ENCODE measurements at places on chromosomes 5 and 9.
A peak's percentile ranks its signal among the peaks of the same experiment; 100 is the strongest.

DNA sequence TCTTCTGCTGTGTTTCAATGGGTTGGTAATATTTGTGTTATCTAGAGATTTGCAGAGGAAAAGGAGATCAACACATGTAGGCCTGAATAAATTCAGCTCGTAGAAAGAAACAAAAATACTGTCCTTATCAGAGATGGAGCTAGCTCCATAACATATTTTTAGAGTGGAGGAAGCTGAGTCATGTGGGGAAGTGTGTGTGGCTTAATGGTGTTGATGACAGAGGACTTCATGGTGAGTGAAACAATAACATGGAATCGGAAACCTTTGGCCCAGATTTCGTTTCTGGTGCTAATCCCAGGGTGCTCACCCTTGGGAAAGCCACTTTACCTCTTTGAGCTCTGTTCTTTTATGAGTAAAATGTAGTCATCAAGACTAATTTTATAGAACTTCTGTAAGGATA lies 825.0 kb downstream of the TLR4 start:
- no peak for DNase-seq

DNA sequence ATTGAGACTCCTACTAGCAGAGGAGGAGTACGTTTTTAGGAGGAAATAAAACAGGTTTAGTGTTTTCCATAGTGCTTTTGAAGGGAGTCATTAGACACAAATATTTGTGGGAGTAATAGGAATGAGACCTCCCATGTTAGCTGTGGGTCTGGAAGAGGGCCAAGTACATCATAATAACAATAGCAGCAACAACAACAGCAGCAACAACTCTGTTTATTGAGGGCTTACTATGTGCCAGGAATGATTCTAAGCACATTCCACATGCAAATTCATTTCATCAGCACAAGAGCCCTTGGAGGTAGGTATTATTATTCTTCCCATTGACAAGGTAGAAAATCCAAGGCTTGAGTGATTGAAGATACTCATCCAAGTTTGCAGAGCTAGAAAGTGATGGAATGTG lies 384.2 kb upstream of the RPS23 start:
- no peak for DNase-seq

DNA sequence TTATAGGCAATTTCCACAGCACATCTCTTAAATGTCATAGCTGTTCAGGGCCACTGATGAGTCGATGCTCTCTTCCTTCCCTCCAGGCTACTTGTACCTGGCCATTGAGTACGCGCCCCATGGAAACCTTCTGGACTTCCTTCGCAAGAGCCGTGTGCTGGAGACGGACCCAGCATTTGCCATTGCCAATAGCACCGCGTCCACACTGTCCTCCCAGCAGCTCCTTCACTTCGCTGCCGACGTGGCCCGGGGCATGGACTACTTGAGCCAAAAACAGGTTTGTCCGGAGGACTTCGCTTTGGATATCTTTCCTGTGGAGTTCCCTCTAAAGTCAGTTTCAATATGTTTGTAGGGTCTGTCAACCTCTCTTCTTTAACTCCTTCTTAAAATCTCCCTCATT lies 84.3 kb downstream of the EQTN start:
- no peak for DNase-seq

- DNase-seq: no peak
Observed at GRCh38 chr9:131774636-131775035, 34.8 kb upstream of the RAPGEF1 start.

DNA sequence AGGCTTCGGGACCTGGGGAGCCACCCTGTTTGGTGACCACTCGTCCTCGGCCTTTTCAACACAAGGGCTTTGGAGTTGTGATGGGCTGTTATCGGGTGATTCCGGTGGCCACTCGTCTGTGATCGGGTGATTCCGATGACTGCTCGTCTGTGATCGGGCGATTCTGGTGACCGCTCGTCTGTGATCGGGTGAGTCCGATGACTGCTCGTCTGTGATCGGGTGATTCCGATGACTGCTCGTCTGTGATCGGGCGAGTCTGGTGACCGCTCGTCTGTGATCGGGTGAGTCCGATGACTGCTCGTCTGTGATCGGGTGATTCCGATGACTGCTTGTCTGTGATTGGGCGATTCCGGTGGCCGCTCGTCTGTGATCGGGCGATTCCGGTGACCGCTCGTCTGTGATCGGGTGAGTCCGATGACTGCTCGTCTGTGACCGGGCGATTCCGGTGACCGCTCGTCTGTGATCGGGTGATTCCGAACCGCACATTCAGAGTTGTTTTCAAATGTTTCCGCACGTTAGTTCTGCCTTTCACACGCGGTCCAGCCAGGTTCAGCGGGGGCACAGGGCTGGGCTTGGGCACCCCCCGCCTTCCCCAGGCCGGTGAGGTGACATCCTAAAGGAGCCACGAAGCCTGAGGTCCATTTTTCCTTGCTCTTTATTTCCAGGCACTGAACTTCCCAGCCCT lies 30.3 kb downstream of the TPPP start:
- no peak for DNase-seq

DNA sequence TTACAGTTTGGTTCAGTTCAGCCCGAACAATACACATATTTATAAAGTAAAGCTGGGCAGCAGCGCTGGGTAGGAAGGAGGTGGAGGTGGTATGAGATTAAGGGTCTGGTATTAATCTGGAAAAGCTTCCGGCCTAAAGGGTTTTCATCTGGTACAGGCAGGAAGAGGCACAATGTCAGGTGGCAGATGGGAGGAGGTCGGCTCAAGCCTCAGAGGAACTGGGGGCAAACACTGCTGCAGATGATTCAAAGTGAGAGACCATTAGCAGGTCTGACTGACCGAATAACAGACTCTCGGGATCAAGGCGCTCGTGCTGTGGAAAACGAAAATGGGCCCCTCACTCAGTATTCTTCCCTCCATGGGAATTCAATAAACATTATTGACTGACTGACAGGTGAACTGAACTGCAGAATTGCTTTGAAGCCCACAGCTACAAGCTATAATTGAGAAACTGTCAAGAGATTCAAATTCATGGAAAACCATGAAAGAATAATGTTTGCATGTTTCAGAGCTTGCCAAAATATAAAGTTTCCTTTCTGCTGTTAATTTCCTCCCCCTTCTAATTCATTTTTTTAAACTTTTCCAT lies 75.3 kb downstream of the TMEM167A start:
- no peak for DNase-seq

GRCh38 chr5:56525113-56525512 lies 290.2 kb upstream of the MAP3K1 start:
- no peak for DNase-seq

GRCh38 chr5:64330728-64331231 lies 165.1 kb downstream of the RNF180 start:
- DNase-seq: no peak

DNA sequence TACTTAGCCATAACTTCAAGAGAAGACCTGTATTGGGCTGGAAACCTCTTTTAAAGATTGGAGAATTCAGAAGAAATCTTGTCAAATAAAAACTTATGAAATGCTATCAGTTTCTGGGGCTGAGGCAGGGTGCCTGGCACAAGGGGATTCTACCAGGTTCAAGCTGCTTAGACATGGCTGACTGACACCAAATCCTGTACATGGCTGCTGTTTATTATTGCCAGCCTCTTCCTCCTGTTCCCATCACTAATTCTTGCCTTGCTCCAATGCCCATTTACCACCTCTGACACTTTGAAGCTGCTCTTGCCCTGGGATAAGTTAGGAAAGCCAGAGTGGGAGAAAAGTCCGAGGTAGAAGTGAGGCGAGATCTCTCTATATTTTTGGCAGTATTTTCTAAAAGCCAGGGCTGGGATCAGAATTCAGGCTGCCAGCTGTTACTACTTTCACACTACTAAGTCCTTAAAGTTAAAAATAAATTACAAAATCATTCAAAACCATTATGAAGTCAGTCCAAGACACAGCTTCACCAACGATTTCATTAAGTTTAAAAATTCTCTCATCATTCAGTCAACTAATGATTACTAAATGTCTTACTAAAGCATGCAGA lies 66.3 kb upstream of the TNFAIP8 start:
- no peak for DNase-seq

DNA sequence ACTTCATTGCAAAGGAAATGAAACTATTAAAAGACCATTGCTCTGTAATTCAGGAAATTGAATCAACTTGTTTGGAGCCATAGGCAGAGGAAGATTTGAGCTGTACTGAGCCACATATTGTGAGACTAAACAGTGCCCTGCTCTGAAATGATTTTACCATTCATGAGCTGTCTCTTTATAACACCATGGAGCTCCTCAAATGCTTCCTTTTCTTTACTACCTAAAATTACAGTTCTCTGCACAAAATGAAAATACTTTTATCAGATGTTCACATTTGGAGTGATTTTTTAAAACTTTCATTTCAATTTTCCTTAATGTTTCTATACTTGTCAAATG lies 97.9 kb downstream of the NLN start:
- no peak for DNase-seq

GRCh38 chr9:32455738-32456137 lies 70.3 kb downstream of the RIGI start:
- no peak for DNase-seq

DNA sequence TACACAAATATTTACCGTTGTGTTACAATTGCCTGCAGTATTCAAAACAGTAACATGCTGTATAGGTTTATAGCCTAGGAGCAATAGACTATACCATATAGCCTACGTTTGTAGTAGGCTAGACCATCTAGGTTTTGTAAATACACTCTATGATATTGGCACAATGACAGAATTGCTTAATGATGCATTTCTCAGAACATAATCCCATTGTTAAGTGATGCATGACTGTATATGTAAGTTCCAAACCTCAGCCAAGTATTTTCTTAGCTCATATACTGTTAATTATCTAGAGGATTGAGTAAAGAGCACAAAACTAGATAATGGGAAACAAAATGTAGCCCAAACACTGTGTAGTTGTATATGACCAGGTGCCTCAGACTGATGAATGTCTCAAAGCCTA lies 220.1 kb downstream of the ANXA1 start:
- no peak for DNase-seq

DNA sequence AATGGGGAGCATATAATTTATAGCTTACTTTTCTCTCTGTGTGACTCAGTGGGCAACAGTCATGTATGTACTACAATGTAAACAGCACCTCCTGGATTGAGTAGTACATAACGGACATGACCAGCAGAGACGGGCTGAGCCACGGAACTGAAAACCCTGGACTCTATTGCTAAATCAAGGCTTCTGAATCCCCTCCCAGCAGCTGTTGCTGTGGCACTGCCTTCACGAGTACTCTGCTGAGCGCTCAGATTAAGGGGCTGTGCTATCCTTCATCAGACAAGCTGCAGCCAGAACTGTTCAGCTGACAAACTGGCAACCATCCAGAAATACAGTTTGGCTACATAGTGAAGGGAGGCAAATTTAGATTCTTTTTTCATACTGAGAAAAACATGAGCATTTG lies 131.3 kb upstream of the CCDC180 start:
- no peak for DNase-seq

DNA sequence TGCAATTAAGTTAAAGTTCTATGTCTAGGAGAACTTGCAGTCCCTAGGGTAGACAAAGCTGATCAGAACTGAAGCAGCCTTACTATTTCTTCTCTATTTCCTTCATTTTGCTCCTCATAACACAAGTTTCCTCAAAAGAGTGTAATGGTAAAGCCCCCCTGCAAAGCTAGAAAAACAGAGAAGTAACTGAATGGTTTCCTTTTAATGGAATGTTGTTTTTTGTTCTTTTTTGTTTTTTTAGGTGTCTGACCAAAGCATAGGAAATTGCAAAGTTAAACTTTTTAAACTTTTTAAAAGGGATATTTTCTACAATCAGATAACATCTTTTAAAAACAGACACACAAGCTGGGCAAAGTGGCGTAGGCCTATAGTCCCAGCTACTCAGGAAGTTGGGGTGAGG lies 145.7 kb downstream of the TLE1 start:
- DNase-seq: no peak

GRCh38 chr9:33142535-33142934 lies 24.6 kb downstream of the B4GALT1 start:
- DNase-seq: peak; percentile 34

GRCh38 chr9:137988701-137989100 lies 111.1 kb downstream of the CACNA1B start:
- DNase-seq: no peak

- DNase-seq: peak; percentile 93
Observed at GRCh38 chr9:136093995-136094881, 851 bp downstream of the NACC2 start.

DNA sequence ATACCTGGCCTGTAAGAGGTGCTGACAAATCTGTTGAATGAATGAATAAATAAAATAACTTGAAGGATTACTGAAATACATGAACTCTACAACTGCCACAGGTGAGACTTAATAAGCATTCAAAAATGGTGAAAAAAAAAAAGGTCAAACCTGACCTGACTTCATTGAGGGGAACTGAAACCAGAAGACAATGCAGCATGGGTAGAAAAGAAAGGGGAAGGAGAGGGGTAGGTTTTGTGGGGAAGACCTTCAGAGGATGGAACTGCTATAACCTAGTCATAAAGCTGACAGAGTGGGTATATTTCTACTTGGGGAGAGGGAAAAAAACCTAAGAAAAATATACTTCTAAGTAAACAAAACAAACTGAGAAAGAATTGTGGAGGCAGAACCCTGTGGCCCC lies 56.6 kb downstream of the RASEF start:
- DNase-seq: no peak

DNA sequence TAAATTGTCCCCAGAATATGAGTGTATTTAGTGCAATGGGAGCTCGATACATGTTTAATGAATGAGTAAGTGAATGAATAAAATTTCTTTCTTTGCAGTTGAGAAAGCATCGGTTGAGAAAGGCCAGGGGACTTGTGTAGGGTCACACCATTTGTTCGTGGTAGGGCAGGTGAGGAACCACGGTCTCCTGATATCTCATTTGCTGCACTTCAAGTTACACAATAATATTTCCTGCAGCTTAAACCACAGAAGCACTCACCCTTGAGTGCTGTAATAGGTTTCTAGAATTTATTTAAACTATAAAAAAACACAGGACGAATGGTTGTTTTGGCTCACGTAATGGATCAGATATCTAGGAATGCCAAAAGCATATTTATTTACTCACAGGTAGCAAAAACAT lies 429.8 kb downstream of the SPATA31D1 start:
- no peak for DNase-seq

DNA sequence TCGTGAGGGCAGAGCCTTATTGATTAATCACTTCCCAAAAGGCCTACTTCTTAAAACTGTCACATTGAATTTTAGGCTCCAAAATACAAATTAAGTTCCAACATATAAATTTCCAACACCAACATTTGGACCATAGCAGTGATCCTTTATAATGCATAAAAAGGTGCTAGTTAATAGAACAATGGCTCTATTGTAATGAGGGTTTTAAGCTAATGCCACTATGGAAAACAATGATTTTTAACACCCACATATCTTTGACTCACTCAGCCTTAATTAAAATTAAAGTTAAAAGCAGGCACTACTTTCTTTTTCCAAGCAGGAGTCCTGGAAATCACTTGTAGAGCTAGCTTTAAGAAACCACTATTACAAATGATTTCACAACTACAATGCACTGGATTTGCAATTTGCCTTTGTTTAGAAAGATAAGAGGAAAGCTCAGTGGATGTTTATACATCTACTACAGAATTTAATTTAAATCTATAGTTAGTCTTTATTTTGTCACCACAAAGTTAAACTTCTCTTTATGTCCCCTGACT lies 41.8 kb downstream of the DPYSL3 start:
- DNase-seq: no peak
